ENCODE measurements at places on chromosomes 5 and 9.

- DNase-seq, result no peak
Measured at GRCh38 chr5:77784735-77785134, 8.6 kb upstream of the TBCA start.

DNA sequence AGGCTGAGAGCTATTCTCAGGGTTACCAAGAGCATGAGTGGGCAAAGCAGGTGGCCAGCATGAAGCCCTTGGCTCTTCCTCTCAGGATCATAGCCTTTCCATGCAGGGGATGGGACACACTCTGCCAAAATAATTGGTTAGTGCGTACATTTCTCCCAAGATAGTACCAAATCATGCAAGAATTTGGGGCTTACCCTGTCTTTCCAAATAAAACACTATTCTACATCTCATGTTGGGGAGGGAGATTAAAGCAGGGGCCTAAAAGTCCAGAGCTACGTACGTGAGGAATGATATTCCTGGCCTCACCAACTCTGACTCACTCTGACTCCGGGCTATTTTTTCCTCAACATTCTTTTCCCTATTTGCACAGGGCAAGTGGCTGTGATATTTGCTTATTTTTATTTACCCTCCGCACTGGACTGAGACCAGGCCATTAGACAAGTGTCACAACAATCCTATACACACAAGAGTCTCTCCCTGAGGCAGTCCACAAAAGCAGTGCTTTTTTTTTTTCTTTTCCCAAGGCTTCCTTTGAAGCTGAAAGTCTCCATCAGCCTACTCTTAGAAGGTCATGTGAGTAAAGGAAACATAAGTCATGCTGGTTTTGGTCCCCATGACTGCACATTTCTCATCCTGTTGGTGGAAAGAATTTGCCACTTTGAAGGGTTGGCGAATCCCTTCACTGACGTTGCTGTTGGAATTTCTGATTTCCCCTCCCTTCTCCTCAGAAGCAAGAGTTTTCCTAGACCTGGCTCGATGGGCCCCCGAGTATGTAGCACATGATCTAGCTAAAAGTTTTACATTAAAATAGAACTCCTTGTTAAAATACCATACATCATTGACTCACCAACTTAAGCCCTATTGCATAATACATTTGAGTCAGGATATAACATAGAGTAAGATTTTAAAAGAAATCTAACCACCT lies 40.0 kb downstream of the TMEM252 start:
- DNase-seq, result no peak

DNA sequence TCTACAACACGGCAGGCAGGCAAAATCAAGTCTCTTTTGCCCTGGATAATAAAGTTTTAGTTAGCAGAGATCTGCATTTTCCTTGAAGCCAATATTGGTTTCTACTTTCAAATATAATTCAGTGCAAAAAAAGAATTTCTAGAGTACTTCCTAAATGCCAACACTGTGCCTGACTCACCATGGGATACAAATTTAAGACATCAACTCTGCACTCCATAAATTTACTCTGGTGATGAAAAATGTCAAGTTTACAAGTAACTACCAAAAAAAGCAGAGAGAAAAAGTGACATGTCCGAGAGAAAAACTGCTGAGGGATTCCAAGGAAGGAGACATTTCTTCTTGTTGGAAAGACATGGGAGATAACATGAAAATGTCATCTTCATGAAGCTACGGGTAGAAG lies 119.7 kb downstream of the RAPGEF6 start:
- DNase-seq, result no peak

DNA sequence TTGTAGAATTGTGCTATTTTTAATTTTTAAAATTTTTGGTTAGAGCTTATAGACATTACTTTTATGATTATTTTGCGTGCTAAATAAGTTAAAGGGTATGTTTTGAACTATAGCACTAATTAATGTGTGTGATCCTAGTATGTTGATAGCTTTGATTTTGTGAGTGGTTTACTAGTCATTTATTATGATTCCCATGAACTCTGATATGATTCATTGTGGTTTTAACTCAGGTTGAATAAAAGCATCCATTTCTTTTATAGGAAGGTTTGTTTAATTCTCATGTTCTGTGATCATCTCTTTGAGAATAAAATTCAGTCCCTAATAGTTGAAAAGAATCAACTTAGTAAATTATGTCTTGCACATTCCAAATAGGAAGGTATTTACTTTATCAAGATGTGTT lies 22.5 kb downstream of the C5orf22 start:
- no peak for DNase-seq

DNA sequence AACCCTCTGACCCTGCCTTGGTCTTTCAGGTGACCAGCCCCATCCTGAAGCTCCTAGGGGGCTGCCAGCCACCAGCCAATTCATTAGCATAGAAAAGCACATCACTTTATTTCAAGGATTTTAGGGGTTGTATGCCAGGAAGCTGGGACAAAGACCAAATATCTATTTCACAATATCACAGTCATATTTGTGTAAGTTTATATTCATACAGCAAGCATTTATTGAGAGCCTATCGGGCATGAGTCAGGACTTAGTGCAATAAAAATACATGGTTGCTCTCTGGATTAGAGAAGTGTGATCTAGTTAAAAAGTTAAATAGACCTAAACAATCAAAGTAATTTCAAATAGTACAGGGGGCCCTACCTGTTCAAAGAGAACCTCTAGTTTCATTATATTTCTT lies 113.8 kb downstream of the ERCC6L2 start:
- no peak for DNase-seq

DNA sequence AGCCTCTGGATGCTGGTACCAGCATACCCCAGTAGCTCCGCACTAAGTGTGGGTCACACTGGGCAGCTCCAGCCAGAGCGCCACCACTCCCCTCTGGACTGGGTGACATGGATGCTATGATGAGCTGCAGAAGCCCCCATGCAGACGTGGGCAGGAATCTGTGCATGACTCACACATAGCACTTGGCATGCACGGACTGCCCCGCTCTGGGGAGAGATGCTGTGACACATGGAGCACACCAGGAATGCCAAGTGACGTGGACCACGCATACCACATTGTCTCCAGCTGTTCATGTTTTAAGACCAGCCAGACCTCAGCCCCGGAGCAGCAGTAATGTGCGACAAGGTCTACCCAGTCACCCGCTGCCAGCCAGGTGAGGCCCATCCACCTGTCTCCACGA lies 64.1 kb downstream of the SEMA4D start:
- no peak for DNase-seq

- no peak for DNase-seq
Measured at GRCh38 chr5:1005904-1006655, 2.5 kb upstream of the NKD2 start.

- DNase-seq, result peak; percentile 52
Measured at GRCh38 chr5:95864944-95865504, 42.5 kb upstream of the GLRX start.

GRCh38 chr5:389891-390622 lies 52.9 kb upstream of the EXOC3 start:
- DNase-seq, result no peak

DNA sequence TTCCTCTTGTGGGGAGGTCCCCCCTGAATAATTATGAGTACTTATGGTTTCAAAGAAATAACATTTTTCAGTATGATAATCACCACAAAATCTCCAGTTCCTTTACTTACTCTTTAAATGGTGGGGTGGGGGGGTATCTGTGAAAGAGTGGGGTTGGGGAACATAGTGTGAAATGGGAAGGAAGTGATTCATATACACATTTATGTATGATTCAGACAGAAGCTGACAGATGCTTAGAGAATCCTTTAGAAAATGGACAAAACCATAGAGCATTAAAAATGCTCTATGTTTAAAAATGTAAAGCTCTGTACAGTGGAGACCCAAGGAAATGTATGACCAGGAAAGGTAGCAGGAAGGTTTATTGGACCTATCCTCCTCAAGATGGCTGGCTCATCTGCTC lies 267.5 kb upstream of the GRIA1 start:
- DNase-seq, result no peak
